ENCODE measurements at places on chromosomes 1 and 21. TPM values are rescaled to one million over a fixed set of nuclear protein-coding genes. Genes with fewer than 3 reads are reported as not detected.
A peak's percentile ranks its signal among the peaks of the same experiment; 100 is the strongest.

GRCh38 chr1:195584870-195585624, 1023.2 kb downstream of the KCNT2 start:
- H3K4me3 ChIP-seq, result no peak overlapping the region
- H3K4me1 ChIP-seq, result no peaks in the 10 kb centered on the region
- no peaks in the 10 kb centered on the region for H3K36me3 ChIP-seq
- no peaks in the 10 kb centered on the region for H3K27me3 ChIP-seq
- DNase-seq, result no peak

DNA sequence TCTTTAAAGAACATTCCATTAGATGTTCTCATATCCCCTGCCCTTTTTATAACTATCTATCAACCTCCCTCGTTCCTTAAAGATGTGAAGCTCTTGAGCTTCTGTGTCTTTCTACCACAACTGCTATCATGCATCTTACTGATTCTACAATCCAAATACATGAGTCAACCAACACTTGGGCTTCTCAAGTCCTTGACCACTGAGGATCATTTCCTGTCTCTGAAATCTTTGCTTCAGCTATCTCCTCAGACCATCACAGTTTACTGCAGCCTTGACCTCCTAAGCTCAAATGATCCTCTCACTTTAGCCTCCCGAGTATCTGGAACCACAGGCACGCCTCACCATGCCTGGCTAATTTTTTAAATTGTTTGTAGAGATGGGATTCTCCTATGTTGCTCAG, 75.2 kb downstream of the FMO4 start:
- no peaks in the 10 kb centered on the region for H3K36me3 ChIP-seq
- no peak overlapping the region for H3K4me3 ChIP-seq
- no peaks in the 10 kb centered on the region for H3K27me3 ChIP-seq
- H3K27ac ChIP-seq, result no peak overlapping the region
- H3K4me1 ChIP-seq, result no peaks in the 10 kb centered on the region
- DNase-seq, result no peak

DNA sequence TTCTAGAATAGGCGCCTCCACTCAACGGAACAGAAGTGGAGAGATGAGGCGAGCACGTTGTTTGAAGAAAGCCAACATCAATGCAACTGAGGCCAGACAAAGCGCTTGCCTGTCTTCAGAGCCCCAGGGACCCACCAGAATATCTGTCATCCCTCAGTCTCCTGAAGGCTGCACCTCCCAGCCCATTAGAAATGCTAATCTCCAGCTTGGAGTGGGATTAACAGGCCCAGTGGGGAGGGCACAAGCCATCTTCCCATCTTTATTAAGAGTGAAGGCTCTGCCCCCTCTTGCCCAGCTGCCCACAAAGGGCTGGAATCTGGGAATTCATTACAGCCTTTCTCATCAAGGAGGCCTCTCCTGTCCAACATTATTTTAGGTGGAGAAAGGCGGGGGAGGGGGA, 16.8 kb upstream of the CNTN2 start:
- no peak overlapping the region for H3K27ac ChIP-seq
- H3K4me3 ChIP-seq, result no peak overlapping the region
- DNase-seq, result no peak
- no peaks in the 10 kb centered on the region for H3K4me1 ChIP-seq

GRCh38 chr1:160904783-160905616, 20.0 kb upstream of the ITLN1 start:
- H3K36me3 ChIP-seq, result no peaks in the 10 kb centered on the region
- DNase-seq, result no peak
- no peaks in the 10 kb centered on the region for H3K27me3 ChIP-seq
- peak overlapping the region; percentile 13 for H3K27ac ChIP-seq

The ALX3 gene
- total RNA-seq, result not detected
